Right cardiac atrium (tissue), 5 donors: ENCODE measurements at places on chromosomes 4 and X.

- DNase-seq = no peak
Observed at GRCh38 chrX:139518475-139518874, 12.1 kb upstream of the F9 start.

DNA sequence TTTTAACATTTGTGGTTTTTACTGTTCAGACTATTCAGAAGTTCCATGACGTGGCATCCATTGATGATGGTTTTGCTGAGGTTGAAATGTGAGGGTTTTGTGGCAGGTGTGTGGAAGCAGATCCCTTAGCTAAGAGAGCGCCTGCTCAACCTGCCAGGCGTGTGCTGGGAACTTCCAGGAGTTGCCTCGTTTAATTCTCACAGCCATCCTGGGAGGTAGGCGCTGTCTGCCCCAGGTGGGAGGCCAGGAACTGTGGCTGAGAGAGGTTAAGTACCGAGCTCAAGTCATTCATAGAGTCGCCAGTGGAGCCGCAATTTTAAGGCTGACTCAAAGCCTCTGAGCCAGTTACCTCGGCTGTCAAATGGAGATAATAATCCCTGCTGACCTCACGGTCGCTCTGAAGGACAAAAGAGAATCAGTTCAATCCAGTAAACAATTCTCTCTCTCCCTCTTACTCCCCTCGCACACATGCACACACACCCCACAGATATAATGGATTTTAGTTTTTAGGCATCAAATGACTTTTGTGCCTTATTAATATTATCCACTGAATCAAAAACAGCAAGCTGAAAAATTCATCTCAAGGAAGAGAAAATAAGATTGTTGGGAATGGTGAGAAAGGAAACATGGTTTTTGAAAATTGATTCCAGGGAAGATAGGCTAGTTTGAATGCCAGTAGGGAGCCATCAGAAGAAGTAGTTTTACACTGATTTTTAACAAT, 171.3 kb downstream of the PTTG2 start:
- no peak for DNase-seq

GRCh38 chrX:40012868-40013265, 84.9 kb downstream of the BCOR start:
- DNase-seq = peak; percentile 85

DNA sequence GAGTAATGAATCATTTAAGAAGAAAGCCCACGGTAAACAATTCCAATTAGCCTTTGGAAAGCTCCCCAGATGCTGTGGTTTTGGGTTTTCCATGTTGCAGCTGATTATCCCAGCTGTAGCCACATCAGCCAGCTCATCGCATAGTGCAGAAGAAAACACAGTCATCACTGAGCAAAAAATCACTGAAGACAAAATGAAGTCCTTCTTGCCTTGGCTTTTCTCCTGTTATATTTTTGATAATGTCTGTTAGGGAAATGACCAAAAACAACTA, 193.0 kb upstream of the C1QTNF7 start:
- DNase-seq = no peak

GRCh38 chr4:124209626-124210025, 502.9 kb downstream of the ANKRD50 start:
- DNase-seq = no peak
